ENCODE measurements at places on chromosomes 12 and 14.

GRCh38 chr12:25014961-25015360 lies 66.1 kb upstream of the BCAT1 start:
- no peak for DNase-seq

- no peak for DNase-seq
Measured at GRCh38 chr12:110778833-110779577, 36.3 kb upstream of the PPP1CC start.

- peak; percentile 74 for DNase-seq
Measured at GRCh38 chr12:121499929-121500793, 80.7 kb downstream of the KDM2B start.

DNA sequence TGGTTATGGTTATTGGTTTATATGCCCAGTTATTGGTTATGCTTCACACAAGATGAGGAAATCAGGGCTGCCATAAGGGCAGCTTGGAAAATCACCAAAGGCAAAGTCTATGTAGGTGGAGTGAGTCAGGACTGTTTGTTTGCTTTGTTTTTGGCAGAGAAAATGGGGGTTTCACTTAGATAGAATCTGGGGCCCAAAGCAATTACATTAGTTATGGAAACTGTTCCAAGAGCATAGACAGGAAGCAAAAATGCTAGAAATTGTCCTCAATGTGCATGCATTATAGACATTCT lies 2.2 kb downstream of the VAMP1 start:
- DNase-seq = no peak

DNA sequence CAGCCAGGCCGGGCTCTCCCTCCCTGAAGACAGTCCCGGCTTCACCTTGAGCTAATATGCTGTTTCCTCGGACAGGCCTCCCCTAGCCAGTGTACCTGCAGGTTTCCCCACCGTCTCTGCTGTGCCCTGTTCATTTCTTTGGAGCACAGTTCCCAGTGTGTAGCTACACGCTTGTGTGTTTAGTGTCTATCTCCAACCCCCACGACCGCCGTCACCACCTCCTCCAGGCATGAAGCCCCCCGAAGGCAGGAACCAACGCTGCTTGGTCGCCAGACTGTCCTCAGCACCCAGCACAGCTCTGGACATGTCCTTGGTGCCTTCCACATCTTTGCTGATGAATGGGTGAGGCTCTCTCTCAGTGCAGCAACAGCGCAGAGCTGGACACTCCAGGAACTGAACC lies 26.2 kb upstream of the PLEKHG6 start:
- no peak for DNase-seq

DNA sequence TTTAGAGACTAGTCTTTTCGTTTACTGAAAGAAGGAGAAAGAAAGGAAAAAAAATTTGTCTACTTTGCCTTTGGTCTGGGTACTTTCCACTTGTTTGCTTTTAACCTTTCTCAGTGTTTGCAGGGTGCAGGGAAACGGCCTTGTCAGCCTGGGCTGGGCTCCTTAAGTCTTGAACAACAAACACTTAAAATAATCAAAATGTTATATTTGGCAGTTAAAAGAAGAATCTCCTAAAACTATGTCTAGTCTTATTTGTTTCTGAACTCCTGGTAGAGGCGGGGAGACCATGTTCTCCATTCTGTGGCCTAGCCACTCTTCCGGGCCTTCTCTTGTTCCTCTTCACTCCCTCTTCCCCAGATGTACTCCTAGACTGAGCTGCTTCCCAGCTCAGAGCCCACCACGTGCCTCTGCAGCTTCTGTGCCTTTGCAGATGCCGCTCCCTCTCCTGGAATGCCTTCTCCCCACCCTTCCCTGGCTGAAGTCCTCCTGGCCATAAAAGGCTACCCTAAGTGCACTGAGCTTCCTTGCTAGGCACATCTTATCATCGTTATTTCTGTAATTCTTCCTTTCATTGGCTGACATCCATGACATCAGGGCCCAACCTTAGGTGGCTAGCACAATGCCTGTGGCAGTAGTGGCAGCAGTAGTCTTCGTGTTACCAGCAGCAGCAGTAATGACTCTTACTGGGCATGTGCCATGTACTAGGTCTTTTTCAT lies 432.9 kb downstream of the ZFP36L1 start:
- no peak for DNase-seq

GRCh38 chr12:21558100-21558679 lies 32.1 kb downstream of the SPX start:
- no peak for DNase-seq

DNA sequence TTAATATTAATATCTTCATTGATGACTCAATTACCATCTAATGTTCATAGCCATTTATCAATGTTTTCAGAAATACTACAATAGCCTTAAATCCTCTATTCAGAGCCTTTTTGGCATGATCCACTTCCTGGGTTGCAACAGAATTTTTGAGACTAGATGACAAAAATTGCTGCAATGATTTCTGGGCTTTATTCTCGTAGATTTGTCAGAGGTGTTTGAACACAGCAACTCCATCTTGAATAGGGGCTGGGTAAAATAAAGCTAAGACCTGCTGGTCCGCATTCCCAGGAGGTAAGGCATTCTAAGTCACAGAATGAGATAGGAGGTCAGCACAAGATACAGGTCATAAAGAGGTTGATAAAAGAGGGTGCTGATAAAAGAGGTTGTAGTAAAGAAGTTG lies 165.8 kb upstream of the CNOT2 start:
- no peak for DNase-seq

DNA sequence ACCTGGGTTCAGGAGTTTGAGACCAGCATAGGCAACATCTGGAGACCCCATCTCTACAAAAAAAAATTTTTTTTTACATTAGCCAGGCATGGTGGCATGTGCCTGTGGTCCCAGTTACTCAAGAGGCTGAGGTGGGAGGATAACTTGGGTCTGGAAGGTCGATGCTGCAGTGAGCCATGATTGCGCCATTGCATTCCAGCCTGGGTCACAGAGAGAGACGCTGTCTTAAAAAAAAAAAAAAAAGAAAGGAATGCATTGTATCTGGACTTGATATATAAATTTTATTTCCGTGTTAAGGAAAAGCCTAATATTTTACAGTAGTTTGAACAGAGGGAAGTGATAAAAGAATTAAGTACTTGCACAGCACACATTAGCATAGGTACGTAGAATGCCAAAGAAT lies 97.2 kb downstream of the ZC3H14 start:
- no peak for DNase-seq

GRCh38 chr12:12881151-12881909 lies 10.0 kb upstream of the GPRC5A start:
- DNase-seq = no peak

DNA sequence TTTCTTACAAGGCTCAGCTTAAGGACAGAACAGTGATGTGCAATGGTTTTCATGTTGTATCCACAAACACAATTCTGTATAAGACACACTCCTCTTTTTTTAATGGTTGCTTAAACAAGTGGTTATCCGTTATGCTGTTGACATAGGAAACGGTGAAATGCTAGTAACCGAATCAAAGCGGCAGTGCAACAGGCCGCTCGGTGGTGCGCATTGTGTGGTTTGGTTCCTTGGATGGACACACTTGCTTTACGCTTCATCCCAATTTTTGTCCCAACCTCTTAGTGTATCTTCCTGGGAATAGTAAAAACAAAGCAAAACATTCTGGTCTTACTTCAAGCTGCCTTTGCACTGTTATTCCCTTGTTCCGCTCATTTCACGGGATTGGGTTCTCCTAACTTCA lies 650 bp upstream of the PTGER2 start:
- no peak for DNase-seq

DNA sequence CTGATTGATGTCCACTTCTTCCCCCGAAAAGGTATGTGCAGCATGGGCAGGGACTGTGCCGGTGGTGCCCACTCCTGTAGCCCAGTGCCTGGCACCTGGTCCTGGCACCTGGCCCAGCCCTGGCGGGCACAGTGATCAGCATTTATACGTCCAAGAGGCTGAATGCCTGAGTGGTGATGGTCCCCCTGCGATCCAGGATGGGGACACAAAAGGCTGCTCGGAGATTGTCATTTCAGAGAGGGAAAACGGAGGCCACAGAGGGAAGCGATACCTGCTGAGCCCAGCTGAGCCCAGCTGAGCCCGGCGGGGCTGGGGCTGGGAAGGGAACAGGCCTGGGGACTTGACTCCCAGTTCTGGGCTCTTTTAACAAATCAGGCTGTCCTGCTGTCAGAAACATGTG lies 55.8 kb downstream of the PRIMA1 start:
- DNase-seq = no peak
